KBM-7 (cell line): ENCODE measurements at places on chromosomes 6 and 20.
A peak's percentile ranks its signal among the peaks of the same experiment; 100 is the strongest.

GRCh38 chr6:151112130-151112529, 127.6 kb upstream of the AKAP12 start:
- no peak for DNase-seq

GRCh38 chr6:130382872-130383490, 17.2 kb downstream of the TMEM200A start:
- DNase-seq: no peak

DNA sequence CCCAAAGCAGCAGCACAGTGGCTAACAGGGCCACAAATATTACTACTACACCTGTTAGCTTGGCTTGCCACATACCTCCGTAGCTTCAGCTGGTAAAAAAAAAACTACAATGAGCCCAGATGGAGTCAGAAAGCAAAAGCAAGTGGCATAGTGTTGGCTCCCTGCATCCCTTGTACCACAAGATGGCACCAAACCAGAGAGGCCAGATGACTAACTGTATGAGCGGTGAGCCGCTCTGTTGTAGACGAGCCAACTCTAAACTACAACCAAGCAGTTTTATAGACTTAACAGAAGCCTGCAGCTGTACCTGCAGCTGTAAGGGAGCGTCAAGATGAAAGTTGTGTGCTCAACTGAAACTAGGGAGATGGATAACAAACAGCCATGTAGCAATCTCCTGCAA, 84.5 kb upstream of the MCHR2 start:
- DNase-seq: peak; percentile 4

DNA sequence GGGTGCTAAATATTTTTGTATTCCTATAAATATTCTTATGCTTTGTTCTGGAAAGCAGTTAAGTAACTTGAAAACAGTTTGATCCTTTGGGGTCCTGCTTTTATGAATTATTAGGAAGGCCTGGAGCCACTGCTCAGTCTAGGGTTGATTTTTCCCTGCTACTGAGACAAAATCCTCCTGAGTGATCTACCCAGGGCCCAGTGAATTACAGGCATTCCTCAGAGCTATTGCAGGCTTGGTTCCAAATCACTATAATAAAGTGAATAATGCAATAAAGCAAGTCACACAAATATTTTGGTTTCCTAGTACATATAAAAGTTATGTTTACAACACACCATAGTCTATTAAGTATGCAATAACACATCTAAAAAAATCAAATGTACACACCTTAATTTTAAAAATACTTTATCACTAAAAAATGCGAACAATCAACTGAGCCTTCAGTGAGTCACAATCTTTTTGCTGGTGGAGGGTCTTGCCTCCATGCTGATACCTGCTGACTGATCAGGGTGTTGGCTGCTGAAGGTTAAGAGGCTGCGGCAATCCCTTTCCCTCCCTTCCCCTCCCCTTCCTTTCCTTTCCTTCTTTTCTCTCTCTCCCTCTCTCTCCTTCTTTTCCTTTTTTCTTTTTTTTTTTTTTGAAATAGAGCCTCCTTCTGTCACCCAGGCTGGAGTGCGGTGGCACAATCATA, 43.0 kb downstream of the DNAAF9 start:
- DNase-seq: no peak

DNA sequence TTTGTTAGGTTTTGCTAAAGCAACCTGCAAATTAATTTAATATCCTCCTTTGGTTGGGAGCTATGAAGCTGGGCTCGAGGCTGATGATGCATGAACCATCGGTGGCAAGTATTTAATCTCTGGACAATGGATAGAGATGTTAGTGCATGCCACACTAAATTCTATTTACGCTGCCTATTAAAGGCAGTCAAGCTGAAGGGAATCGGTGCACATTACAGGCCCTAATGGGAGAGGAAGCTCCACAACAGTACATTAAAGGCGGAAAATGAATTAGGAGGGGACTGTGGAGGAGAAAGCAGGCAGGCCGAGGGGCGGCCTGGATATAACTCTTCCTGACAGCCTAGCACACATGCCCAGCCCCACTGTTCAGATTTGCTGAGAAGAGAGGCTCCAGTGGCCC, 132.4 kb upstream of the MAFB start:
- no peak for DNase-seq

DNA sequence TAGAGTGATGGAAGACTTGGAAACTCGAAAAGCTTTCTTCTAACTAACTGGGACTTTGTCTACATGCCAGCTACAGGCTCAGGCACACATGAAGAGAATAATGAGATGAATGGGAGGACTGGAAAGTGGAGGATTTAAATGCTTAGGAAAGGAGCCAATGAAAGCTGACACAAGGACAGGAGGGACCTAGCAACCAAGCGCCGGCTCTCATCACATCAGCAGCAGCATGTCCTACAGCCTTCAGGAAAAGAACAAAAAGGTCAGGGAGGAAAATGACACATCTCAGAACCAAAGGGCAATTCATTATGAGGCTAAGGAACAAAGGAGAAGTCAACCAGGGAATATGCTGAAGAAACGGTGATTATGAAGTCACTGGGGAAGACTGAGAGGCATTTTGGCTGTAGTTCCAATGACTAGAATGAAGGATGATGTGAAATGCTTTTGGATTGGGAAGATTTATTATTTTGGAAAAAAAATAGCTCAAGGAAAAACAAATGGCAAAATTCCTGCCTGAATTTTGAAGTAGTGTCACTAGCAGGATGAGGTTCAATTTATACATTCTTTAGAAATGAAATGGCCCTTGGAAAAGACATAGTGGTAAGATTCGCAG, 5.7 kb downstream of the BACH2 start:
- no peak for DNase-seq
